Esophagus muscularis mucosa (tissue), 4 donors: ENCODE measurements at places on chromosomes 16 and 17. TPM values are rescaled to one million over a fixed set of nuclear protein-coding genes. Genes with fewer than 3 reads are reported as not detected.

VASN gene
- total RNA-seq: 17.6 TPM

USB1 gene
- total RNA-seq: 34.1 TPM

ADAD2 gene
- total RNA-seq: not detected

CDH3 gene
- 0.83 TPM for total RNA-seq

KRTAP4-9 gene
- total RNA-seq: not detected

PRR15L gene
- total RNA-seq: not detected

NF1 gene
- 64.8 TPM for total RNA-seq

CACNG3 gene
- total RNA-seq: not detected

TRPV3 gene
- 0.57 TPM for total RNA-seq

- DNase-seq: no peak
Measured at GRCh38 chr16:78128913-78129312, 29.5 kb downstream of the WWOX start.

DNA sequence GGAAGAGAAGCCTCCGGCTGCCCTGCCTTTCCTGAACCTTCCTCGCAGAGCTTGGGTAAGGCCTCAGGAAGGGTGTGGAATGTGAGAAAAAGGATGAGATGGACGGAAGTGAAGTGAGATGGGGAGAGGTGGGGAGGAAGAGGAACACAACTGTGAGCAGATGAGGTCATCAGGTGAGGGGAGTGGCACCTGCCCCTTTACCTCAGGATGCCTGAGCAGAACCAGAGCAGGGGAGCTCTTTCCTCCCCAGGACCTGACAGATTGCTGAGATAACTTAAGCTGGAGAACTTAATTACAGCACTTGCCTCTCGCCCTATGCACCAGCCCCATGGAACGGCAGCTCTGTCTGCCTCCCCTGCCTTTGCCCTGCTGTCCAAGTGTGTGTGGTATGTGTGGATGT is 29.8 kb downstream of the TMEM132E start:
- DNase-seq: no peak

DNA sequence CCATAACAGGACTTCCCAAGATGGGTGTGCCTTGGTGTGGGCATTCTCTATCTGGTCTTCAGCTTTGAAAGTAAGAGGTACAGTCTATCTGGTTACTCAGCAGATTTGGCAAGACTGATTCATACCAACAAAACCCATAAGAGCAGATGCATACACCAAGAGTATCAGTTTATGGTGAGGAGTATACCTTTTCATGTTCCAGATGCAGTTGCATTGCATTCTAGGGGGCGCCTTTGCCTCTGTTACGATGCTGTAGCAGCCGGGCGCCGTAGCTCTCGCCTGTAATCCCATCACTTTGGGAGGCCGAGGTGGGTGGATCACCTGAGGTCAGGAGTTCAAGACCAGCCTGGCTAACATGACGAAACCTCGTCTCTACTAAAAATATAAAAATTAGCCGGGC is 31.1 kb upstream of the CARMIL2 start:
- DNase-seq: no peak

DNA sequence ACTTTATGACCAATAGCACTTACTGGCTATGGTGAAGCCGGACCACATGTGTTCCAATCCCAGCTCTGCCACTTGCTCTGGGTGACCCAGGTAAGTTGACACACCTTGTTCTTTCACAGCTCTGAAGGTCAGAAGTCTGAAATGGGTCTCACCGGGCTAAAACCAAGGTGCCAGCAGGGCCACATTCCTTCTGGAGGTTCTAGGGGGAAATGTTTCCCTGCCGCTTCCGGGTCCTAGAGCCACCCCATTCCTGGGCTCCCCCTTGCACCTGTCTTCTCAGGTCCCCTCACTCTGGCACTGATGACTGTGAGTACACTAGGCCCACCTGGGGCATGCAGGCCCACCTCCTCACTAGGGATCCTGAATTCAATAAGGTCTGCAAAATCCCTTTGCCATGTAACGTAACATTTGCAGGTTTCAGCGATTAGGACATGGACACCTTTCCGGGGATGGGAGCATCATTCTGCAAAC is 11.4 kb downstream of the USP7 start:
- no peak for DNase-seq

GRCh38 chr17:3990386-3991127 is 26.3 kb upstream of the ATP2A3 start:
- no peak for DNase-seq

DNA sequence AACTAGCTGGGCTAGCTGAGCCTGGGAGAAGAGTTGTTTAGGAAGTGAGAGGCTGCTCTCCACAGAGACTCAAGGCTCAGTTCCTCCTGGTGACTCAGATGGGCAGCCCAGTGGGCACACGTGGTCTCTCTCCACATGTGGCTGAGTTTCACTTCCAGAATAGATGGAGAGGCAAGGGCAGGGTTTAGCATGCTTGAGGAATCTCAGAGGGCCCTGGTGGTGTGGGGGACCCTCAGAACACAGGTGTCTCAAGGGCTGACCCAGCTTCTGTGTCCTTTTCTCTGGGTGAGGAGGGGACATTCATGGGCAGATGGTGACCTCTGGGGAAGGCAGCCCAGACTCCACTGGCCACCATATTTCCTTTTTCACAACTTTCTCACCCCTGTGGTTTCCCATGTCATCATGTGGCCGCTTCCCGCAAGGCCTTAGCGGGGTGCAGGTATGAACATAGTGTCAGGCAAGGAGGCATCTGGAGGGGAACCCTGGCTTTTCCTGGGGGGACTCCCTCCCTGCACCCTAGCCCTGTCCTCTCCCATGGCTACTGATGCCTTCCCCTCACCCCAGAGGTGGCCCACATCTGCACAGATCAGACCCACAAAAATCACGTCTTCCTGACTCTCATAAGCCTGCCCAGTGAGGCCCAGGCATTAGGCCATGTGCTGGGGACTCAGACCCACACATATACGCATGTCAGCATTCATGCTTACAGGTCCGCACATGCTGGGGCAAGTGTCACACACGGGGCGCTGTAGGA is 3.3 kb downstream of the GRN start:
- DNase-seq: no peak

DNA sequence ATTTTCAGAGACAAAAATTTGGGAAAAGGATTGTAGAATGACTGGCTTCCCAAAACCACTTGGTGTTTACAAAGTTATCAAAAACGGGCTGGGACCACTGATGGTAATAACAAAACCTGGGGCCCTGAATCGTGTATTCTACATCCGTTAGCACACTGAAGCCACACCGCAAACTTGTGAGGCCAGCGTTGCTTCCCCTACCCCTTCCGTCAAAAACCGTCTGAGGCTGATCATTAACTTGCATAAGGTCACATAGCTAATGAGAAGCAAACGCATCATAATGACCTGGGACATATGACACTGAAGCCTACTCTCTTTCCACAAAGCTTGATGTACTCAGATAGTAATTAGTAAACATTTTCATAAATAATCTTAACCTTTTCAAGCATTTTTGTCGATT is 704.3 kb downstream of the MAF start:
- DNase-seq: no peak

DNA sequence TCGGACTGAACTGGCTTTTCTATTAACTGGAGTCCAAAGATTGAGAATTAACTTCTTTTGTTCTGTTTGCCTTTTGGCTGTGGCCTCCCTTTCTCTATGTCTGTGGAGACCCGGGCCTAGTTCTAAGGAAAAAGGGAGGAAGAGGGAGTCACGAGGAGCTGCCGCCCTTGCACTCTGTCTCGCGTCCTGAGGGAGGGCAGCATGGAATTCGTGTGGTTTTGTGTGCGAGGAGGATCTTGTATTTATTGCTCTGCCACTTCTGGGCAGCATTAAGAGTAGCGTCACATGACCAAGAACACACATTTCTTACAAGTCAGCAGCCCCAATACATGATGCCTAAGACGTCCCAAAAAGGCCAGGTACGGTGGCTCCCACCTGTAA is 23.6 kb downstream of the METTL22 start:
- no peak for DNase-seq

DNA sequence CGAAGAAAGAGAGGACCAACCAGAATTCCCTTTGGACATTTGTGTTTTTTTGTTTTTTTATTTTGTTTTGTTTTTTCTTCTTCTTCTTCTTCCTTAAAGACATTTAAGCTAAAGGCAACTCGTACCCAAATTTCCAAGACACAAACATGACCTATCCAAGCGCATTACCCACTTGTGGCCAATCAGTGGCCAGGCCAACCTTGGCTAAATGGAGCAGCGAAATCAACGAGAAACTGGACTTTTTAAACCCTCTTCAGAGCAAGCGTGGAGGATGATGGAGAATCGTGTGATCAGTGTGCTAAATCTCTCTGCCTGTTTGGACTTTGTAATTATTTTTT is 3.6 kb downstream of the SOX9 start:
- no peak for DNase-seq

GRCh38 chr17:8563981-8564602 is 66.4 kb downstream of the MYH10 start:
- no peak for DNase-seq

DNA sequence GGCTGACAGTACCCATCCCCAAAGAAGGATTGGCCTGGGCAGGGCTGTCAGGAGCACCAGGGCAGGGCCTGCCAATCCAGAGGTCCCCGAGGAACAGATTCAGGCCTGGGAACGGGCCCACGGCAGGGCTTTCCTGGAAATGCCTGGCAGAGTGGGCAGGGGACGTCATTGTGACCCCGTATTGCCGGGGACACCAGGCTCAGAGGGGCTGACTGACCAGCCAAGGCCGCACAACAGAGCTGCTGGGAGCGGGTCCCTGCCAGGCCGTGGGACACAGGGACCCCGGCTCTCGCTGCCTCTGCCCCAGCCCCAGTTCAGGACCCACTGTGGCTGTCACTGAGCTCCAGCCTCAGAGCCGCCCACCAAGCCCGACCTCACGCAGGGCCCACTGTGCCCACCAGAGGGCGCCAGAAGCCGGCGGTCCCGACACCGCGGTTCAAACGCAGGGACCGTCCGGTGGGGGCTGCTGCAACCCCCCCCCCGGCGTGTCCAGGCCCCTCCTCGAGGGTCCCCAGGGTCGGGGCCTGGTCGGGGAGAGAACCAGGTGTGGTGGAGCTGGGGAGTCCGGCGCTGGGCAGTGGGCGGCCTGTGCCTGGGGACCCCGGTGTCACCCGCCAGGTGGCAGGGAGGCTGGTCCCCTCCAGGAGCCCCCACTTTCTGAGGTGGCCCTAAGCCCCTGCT is 15.2 kb upstream of the SSTR5 start:
- no peak for DNase-seq

DNA sequence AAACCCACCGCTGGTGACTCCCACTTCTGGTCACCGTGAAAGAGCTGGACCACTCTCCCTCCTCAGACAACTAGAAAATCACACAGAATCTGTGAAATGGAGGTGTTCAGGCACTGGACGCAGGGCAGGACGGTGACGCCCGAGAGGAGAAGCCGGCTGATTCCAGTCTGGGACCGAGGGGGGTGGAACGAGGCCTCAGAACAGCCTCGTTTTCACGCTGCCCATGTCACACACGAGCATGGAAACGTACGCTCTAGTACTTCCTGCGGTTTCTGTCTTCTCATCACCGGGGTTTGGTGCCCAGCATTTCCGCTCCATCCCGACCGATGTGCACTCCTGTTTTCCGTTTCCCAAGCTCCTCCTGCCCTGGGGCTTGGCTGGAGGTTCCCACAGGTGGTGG is 101.8 kb upstream of the METRNL start:
- no peak for DNase-seq

GRCh38 chr17:68324114-68324513 is 32.8 kb downstream of the ARSG start:
- no peak for DNase-seq
